ENCODE measurements at places on chromosomes 5 and 9.
A peak's percentile ranks its signal among the peaks of the same experiment; 100 is the strongest.

- no peak for DNase-seq
Measured at GRCh38 chr9:127991757-127992274, 11.0 kb upstream of the EEIG1 start.

- no peak for DNase-seq
Measured at GRCh38 chr5:148697180-148697808, 43.0 kb upstream of the HTR4 start.

- DNase-seq = no peak
Measured at GRCh38 chr9:127848756-127849504, 5.5 kb downstream of the ENG start.

GRCh38 chr9:126608551-126608950 is 5.2 kb upstream of the LMX1B start:
- no peak for DNase-seq

DNA sequence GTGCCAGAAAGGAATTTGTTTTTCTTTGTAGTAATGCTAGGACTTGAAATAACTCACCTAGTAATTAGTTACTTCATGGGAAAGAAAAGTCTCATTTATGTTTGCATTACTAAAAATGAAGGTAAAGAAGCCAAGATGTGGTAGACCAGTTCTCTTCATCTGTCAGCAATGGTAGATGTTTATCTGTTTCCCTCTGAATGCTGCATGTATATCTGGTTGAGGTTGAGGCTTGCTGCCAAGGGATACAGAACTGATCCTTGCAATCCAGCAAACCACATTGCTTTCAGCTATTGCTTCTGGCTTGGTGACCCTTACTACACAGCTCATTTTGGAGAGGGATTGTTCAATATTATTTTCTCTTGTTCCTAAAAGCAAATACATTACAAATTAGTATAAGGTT is 73.6 kb downstream of the ZNF474 start:
- DNase-seq = no peak

DNA sequence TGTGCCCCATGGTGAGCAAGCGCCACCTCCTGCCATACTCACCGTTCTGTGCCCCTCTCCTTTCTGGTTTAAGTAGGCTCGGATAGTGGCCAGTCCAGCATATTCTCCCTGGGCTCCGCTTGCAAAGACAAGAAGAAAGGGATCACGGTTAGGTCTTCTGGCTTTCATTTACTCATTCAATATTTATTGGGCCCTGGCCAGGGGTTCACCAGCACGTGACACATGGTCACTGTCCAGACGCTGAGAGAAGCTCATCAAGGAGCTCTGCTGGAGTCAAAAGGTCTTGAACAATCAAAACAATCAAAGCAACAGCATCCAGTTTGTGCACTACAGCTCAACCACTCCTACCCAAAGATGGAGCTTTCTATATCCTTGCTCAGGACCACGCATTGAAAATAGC is 80.2 kb downstream of the GLDC start:
- no peak for DNase-seq

DNA sequence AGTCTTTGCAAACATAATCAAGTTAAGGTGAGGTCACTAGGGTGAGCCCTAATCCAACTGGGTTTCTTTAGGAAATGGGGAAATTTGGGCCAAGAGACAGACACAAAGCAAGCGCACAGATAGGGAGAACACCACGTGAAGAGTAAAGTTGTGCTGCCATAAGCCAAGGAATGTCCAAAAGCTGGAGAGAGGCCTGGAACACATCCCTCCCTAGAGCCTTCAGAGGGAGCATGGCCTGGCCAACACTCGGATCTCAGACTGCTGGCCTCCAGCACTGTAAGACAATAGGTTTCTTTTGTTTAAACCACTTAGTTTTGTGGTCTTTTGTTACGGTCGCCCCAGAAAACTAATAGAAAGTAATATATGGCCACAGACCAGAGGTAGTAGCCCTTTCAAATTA is 8.1 kb upstream of the ROR2 start:
- DNase-seq = no peak

DNA sequence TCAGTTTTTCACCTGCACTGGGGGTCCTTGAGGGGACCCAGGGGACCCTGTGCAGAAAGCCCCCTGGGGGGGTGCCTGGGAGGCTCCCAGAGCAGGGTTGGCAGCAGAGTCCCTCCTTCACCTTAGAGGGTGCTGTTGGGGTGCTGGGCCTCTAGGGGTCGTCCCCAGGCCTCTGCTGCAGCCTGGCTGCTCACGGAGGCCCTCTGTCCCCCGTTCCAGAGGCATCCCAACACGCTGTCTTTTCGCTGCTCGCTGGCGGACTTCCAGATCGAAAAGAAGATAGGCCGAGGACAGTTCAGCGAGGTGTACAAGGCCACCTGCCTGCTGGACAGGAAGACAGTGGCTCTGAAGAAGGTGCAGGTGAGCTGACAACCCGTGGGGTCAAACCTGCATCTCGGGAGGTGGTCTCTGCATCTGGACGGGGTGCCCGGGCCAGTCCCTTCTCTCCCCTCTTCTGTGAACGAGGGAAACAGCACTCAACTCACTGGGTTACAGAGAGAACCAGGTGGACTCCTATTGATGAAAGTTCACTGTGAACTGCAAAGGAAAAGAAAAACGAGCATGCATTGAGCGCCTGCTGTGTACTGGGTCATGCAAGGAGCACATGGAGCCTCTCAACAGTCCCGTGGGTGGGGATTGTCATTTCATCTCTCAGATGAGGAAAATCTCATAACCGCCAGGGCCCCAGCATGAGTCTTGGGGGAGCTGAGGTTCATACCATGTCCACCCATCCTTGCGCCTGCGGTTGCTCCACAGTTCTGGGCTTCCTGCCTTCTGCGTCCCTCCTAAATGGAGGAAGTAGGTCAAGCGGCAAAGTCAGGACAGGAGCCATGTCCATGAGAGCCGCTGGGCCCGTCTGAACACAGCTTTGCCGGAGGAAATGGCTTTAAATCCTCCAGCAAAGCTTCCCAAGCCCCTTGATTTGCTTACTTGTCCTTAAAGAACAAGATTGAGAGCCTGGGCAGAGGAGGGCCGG is 54.8 kb downstream of the NEK6 start:
- DNase-seq = no peak

- no peak for DNase-seq
Measured at GRCh38 chr5:149567226-149567625, 14.1 kb upstream of the ARHGEF37 start.

DNA sequence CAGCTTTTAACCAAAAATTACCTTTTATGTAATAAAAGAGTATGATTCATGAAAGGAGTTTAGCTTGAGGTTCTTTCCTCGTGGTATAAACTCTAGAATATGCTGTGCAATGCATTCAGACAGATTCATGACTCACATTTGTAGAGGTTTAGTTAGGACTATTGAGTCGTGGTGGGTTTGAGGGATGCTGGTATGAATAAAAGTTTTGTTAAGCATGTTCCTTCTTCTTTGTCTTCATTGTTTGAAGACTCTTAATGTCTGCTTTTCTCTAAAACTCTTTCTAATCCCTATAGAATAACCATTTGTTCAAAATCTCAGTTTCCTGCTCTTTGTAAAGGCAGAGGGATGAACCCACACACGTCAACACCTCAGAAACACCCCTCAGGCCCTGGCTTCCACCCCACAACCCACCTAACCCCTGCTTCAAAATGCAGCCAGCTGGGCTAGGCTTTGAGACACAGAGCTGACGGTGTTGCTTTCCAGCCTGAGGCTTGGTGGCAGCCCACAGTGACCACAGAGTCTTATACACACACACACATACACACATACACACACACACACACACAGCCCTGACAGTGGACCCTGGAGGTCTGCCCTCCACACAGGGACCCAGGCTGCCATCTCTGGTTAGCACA is 69.0 kb upstream of the IRX1 start:
- DNase-seq = no peak

GRCh38 chr9:2765250-2765880 is 48.1 kb downstream of the KCNV2 start:
- no peak for DNase-seq

GRCh38 chr5:147169901-147170300 is 64.9 kb upstream of the STK32A start:
- no peak for DNase-seq

- peak; percentile 75 for DNase-seq
Measured at GRCh38 chr9:35664531-35665470, at the start of gene ARHGEF39. TSS of gene ARHGEF39 (minus strand) at chr9:35665195. CDS start at chr9:35665169, 26 bp downstream.

DNA sequence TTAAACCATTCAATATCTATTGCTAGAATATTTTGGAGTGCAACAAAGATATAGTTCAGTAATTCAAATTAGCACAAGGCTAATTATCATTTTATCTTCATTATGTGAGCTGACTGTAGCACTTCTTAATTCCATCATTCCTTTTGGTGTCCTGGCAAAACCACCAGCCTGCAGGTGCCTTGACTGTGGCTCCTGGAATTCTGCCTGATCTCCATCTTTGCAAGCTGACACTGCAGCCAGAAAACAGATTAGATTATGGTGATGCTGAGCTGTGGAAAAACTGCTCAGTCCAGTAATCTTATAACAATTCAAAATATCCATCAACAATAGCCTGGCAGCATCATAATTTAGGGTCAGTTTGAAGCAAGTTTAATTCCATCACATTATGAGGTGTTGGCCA is 919.5 kb downstream of the DTWD2 start:
- DNase-seq = no peak

- DNase-seq = no peak
Measured at GRCh38 chr9:132978451-132979131, at the start of gene GFI1B. TSS of gene GFI1B (plus strand) at chr9:132978694. CDS start at chr9:132986679, 7,985 bp downstream.

DNA sequence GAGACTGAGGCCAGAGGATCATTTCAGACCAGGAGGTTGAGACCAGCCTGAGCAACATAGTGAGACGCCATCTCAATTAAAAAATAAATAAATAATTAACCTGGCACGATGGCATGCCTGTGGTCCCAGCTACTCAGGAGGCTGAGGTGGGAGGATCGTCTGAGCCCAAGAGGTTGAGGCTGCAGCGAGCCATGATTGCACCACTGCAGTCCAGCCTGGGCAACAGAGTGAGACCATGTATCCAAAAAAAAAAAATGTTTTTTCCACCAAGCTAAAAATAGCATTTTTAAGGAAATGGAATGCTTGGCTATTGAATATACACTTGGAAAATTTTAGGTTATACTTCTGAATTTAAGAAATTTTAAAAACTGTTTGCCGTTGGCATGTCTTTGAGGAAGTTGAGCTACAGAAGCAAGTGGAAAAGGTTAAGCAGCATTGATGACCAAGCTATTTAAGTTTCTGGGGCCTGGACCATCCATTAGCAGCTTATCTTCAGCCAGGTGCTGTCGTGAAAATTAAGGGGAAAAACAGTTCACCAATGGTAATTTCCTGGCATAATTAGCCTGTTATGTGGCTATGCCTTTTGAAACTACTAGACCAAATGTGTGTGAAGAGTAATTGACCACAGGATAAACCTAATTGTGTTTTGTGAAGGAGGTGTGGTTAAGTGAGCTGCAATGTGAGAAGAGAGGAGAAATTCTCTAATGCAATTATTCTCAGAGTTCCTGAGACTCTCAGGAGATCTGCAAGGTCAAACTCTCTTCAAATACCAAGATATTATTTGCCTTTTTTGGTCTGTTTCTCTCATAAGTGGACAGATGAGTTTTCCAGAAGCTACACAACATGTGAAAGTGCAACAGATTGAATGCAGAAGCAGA is 21.0 kb downstream of the F2R start:
- DNase-seq = peak; percentile 59

GRCh38 chr9:77015327-77016048 is 4.0 kb upstream of the FOXB2 start:
- peak; percentile 88 for DNase-seq
